ENCODE measurements at places on chromosomes 16 and 17.
A peak's percentile ranks its signal among the peaks of the same experiment; 100 is the strongest.

DNA sequence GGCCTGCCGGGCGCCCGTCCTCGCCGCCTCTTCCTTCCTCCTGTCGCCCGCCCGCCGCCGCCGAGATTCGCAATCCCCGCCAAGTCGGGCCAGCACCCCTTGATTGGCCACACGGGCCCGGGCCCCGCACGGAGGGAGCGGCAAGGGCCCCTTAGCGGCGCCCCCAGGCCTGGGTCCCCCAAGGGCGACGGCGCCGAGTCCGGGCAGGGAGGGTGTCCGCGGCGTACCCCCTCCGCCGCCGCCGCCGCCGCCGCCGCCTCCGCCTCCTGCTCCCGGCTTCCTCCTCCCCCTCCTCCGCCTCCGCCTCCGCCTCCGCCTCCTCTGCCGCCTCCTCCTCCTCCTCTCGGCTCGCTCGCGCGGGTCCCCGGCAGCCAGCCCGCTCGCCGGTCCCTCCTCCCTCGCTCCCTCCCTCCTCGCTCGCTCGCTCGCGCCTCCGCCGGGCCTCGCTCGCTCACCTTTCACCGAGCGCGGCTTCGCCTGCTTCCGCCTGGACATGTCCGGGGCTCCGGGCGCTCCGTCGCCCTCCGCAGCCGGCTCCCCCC lies 561 bp downstream of the ZNF423 start:
- no peaks in the 10 kb centered on the region for H3K4me1 ChIP-seq
- peak; percentile 46 for DNase-seq

DNA sequence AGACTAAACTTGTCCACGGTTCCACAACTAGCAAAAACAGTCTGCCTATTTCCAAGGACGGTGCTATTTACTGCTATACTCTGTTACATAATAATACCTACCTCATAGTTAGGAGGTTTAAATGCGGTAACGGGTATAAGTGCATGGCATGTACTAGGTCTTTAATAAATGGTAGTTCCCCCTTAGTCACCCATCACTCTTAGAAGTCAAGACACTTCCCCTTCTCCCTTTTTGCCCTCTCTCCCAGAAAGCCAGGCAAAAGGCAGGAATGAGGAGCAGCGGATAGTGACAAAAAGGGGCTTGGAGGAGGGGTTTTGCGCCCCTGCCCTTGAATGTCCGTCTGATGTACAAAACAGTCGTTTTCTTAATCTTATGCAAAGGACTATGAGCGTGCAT lies 1.1 kb upstream of the LSM12 start:
- H3K36me3 ChIP-seq: peaks cover 11% of the 10 kb centered on the region
- H3K27me3 ChIP-seq: no peaks in the 10 kb centered on the region
- H3K4me3 ChIP-seq: peak overlapping the region; percentile 0
- H3K27ac ChIP-seq: no peak overlapping the region
- peak; percentile 21 for DNase-seq

DNA sequence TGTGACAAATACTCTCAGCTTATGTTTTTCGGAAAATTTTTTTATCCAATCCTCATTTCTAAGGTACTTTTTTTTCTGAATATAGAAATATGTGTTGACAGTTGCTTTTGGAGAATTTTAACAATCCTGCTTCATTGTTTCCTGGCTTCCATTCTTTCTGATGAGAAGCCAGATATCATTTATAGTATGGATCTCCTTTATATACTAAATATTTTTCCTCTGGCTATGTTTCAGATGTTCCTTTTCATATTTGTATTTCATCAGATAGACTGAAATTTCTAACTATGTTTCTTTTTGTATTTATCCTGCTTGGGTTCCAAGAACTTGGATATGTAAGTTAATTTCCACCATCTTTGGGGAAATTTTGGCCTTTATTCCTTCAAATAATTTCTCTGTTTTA lies 138.9 kb upstream of the CDH11 start:
- no peak overlapping the region for H3K4me3 ChIP-seq
- no peak overlapping the region for H3K27ac ChIP-seq
- no peak for DNase-seq
- no peaks in the 10 kb centered on the region for H3K4me1 ChIP-seq

DNA sequence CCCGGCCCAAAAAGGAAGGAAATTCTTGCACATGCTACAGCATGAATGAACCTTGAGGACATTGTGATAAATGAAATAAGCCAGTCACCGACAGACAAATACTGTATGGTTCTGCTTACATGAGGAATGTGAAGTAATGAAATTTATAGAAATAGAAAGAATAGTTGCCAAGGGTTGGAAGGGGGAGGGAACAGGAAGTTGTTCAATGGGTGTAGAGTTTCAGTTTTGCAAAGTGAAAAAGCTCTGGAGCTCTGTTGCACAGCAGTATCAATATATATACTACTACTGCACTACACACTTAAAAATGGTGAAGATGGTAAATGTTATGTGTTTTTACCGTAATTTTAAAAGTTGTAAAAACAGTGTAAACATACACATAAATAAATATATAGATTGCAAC lies 43.7 kb downstream of the PKD1L3 start:
- no peaks in the 10 kb centered on the region for H3K36me3 ChIP-seq
- peaks cover 6% of the 10 kb centered on the region for H3K4me1 ChIP-seq
- DNase-seq: no peak
- H3K27me3 ChIP-seq: no peaks in the 10 kb centered on the region

DNA sequence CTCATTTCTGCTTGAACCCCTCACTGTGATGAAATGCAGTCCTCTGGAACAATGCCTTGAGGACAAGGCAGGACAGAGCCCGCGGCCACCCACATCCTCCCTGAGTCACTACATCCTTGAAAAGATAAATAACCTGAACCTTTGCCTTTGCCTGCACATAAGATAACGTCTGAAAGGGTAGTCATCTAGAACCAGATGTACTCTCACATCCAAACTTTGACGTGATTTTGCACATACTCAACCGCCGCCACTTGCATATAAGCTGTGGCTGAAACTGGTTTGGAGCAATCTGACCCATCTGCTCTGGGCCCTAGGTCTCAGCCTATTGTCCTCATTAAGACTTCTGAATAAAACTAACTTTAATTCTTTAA lies 252.1 kb downstream of the PHKB start:
- DNase-seq: peak; percentile 53
- no peak overlapping the region for H3K4me3 ChIP-seq
- no peaks in the 10 kb centered on the region for H3K27me3 ChIP-seq
- no peaks in the 10 kb centered on the region for H3K4me1 ChIP-seq
- no peak overlapping the region for H3K27ac ChIP-seq
- H3K36me3 ChIP-seq: no peaks in the 10 kb centered on the region

DNA sequence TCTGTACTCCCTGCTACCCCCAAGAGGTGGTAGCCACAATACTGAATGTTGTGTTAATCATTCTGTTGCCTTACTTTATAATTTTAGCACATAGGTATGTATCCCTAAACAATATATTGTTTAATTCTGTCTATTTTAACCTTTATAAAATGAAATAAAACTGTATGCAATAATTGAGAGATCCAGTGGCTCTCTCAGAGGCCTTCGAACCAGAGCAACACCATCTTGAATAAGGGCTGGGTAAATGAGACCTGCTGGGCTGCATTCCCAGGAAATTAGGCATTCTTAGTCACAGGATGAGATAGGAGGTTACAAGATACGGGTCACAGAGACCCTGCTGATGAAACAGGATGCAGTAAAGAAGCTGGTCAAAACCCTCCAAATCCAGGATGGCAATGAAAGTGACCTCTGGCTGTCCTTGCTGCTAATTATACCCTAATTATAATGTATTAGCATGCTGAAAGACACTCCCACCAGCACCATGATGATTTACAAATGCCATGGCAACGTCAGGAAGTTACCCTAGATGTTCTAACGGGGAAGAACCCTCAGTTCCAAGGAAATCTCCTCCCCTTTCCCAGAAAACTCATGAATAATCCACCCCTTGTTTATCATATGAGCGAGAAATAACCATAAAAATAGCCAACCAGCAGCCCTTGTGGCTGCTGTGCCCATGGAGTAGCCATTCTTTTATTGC lies 2.0 kb upstream of the CANT1 start:
- DNase-seq: no peak
- peaks cover 35% of the 10 kb centered on the region for H3K4me1 ChIP-seq
- no peak overlapping the region for H3K4me3 ChIP-seq
- no peak overlapping the region for H3K27ac ChIP-seq

GRCh38 chr17:153851-154250 lies 16.5 kb downstream of the SCGB1C2 start:
- H3K27ac ChIP-seq: no peak overlapping the region
- no peaks in the 10 kb centered on the region for H3K36me3 ChIP-seq
- no peak for DNase-seq
- H3K4me1 ChIP-seq: no peaks in the 10 kb centered on the region
- no peaks in the 10 kb centered on the region for H3K27me3 ChIP-seq

- H3K27ac ChIP-seq: no peak overlapping the region
- H3K4me1 ChIP-seq: peaks cover 26% of the 10 kb centered on the region
- DNase-seq: peak; percentile 86
- no peaks in the 10 kb centered on the region for H3K27me3 ChIP-seq
- no peaks in the 10 kb centered on the region for H3K36me3 ChIP-seq
- no peak overlapping the region for H3K4me3 ChIP-seq
Observed at GRCh38 chr16:74729783-74730683, 29.4 kb upstream of the MLKL start.

DNA sequence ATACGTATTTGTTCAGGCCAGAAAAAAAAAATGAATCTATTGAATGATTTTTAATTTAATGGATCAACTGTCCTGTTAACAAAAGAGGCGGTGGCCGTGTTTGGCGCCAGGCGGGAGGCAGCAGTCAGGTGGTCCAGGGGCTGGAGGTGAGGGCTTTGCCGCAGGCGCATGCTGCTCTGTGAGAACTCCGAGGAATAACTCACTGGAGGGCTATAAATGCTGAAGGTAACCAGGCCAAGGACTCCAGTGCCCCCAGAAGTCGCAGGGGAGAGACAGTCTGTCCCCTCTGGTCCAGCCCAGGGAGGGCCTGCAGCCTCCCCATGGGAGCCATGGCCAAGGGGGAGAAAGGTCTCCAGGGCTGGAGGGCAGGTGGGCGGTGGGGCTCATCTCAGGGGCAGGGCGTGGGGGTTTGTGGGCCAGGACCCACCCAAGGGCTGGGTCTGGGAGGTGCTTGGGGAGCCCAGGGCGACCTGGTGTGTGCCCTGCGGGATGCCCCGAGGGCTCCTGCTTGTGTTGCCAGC lies 7.1 kb upstream of the BAHCC1 start:
- H3K27me3 ChIP-seq: no peaks in the 10 kb centered on the region
- H3K4me3 ChIP-seq: no peak overlapping the region
- peaks cover 3% of the 10 kb centered on the region for H3K36me3 ChIP-seq
- H3K4me1 ChIP-seq: peaks cover 58% of the 10 kb centered on the region

DNA sequence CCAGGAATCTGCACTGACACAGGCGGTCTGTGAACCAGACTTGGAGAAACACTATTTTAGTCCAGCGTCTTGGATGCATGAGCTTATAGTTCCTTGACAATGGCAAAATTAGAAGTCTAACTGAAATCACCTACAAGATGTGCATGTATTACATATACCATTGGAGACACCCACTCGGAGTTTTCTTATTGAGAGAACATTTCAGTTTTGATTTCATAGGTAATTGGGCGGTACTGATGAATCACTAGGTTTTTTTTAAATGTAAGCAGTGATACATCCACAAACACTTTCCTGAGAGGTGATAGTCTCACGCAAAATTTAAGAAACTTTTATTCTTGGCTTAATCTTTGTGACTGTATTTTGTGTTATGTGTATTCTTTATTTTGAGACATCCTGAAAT lies 69.8 kb downstream of the PRKCA start:
- H3K36me3 ChIP-seq: no peaks in the 10 kb centered on the region
- H3K4me1 ChIP-seq: no peaks in the 10 kb centered on the region
- no peak for DNase-seq
- H3K27me3 ChIP-seq: no peaks in the 10 kb centered on the region

- DNase-seq: no peak
- H3K27me3 ChIP-seq: no peaks in the 10 kb centered on the region
- no peak overlapping the region for H3K27ac ChIP-seq
- H3K4me3 ChIP-seq: no peak overlapping the region
- peaks cover 23% of the 10 kb centered on the region for H3K36me3 ChIP-seq
- peaks cover 3% of the 10 kb centered on the region for H3K4me1 ChIP-seq
Observed at GRCh38 chr17:37614391-37614790, 5.2 kb upstream of the SYNRG start.

- H3K4me3 ChIP-seq: no peak overlapping the region
- H3K36me3 ChIP-seq: no peaks in the 10 kb centered on the region
- H3K4me1 ChIP-seq: no peaks in the 10 kb centered on the region
- no peak for DNase-seq
- no peak overlapping the region for H3K27ac ChIP-seq
- no peaks in the 10 kb centered on the region for H3K27me3 ChIP-seq
Observed at GRCh38 chr16:52456368-52456767, 90.6 kb downstream of the TOX3 start.

- peak overlapping the region; percentile 64 for H3K27ac ChIP-seq
- peaks cover 43% of the 10 kb centered on the region for H3K4me1 ChIP-seq
- no peak for DNase-seq
Observed at GRCh38 chr16:74699666-74700065, 996 bp downstream of the MLKL start.

Measured in common myeloid progenitor, CD34-positive (primary cell).